Stimulated activated naive CD4-positive, alpha-beta T cell (primary cell): ENCODE measurements at places on chromosomes 11 and 22.
A peak's percentile ranks its signal among the peaks of the same experiment; 100 is the strongest.

- no peak for DNase-seq
Measured at GRCh38 chr11:110809417-110810199, 97.4 kb upstream of the ARHGAP20 start.

DNA sequence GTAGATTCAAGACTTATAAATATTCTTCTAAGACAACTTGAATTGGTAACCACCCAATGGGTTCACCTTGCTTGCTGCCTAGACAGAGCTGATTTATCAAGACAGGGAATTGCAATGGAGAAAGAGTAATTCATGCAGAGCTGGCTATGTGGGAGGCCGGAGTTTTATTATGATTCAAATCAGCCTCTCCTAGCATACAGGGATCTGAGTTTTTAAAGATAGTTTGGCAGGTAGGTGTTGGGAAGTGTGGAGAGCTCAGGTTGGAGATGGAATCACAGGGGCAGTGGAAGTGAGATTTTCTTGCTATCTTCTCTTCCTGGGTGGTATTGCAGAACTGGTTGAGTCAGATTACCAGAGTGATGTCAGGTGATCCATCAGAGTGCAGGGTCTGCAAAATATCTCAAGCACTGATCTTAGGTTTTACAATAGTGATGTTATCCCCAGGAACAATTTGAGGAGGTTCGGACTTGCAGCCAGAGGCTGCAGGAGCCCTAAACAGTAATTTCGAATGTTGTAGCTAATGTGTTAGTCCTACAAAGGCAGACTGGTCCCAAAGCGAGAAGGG is 1448.6 kb upstream of the RAG2 start:
- DNase-seq: no peak

DNA sequence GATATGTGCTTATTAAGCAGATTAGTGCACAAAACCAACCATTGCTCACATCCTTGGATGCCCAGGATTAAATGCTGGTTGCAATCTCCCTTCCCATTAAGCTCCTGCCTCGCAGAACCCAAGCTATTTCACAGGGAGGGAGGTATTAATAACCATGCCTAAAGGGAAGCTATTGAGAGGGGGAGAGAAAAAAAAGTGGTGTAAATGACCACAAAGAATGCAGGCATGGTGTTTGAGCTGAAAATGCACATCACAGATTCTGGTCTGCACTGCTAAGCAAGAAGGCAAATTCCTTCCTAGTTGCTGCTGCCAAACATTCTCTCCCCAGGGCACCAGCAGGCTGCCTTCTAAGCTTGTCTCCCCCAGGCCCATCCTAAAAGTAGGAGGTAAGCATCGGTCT is 92.0 kb upstream of the ISX start:
- no peak for DNase-seq

GRCh38 chr22:36065775-36066544 is 37.3 kb upstream of the RBFOX2 start:
- DNase-seq: peak; percentile 58

GRCh38 chr11:85495918-85496317 is 131.2 kb downstream of the DLG2 start:
- no peak for DNase-seq

DNA sequence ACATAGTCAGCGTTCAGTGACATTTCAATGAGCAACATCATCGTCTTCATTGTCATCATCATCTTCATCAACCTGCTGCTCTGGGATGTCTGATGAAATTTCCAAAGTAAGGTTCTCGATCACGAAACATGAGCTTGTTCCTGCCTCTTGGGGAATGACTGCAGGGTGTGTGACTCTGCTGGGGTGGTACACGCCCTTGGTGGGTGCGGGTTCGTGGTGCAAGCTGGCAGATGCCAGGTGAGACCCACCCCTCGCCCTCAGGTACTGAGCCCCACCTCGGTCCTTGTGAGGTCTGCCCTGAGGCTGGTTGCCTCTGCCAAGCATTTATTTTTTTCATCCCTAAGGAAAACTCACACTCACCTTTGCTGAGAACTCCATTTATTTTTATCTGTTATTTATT is 1389.2 kb downstream of the TBC1D22A start:
- no peak for DNase-seq

DNA sequence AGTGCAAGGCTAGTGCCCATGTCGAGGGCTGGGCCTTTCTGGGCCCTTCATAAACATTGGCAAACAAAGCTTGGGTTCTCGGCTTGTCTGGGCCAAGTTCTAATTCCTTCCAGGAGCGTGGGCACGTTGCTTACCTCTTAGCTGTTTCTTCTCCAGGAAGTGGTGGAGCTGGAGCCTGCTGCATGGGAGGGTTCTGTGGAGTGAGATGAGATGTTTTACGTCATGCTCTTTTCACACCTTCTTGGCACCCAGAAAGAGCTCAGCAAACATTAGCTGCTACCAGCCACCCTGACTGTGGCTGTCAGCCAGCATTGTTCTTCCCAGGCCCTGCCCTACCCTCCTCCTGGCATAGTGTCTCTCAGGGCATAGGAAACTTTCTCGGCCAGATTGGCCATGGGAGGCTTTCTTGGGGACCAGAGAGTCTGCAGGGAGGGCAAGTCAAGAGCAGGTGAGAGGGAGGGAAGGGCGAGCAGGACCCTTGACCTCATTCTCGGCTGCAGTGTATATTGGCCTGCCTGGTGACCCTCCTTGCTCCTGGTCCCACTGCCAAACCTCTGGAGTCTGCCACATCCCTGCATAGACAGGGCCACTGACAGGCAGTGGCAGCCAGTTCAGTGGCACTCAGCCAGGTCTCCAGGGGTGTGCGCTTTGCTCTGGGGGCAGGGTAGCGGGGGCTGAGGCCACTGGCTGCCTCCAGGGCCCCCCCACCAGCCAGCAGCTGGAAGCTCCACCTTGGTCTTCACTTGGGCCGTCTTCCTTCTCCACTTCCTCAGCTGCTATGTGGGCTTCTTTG is 98.8 kb downstream of the BCR start:
- no peak for DNase-seq

- no peak for DNase-seq
Measured at GRCh38 chr22:23899042-23899745, 5.0 kb downstream of the MIF start.

- peak; percentile 31 for DNase-seq
Measured at GRCh38 chr11:123057661-123058305, 4.2 kb downstream of the HSPA8 start.

- no peak for DNase-seq
Measured at GRCh38 chr11:134501406-134502152, 89.5 kb upstream of the B3GAT1 start.

DNA sequence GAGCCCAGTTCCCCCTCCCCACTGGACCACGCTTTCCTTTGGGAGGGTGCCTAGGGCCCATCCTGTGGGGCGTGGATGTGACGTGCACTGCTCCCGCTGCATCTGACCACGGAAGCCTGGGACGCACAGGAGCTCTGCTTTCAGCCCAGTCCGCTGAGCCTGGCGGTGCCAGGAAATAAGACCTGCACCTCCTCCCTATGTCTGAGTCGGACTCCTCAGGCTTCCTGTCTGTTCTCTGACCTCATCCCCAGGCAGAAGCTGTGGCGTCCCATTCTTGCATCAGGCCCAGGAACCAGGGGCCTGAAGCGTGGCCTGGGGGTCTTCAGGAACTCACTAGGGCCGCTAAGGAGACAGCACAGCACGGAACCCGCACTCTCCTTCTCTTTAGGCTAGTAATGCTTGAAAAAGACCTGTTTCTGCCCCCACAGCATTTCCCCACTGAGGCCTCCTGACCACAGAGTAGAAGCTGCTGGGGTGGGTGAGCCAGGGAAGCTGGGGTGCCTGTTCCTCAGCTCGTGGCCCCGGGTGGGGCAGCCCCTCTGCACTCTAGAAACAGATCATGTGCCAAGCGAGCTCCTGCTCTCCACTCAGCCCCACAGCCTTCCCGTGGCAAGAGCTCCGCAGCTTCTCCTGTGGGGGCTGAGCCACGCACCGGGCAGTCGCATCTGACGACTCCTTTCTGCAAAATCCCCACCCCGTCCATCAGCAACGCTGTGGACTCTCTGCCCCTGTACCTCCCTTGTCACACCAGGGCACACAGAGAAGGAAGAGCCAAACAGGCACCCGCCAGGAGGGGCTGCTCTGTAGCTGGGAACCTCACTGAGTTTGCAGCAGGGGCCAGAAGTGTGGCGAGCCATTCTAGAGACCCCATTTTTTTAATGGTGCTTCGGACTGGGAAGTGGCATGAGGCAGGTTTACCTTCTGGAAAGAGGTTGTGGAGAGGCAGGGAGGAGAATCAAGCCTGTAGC is 22.6 kb downstream of the MOV10L1 start:
- DNase-seq: no peak

DNA sequence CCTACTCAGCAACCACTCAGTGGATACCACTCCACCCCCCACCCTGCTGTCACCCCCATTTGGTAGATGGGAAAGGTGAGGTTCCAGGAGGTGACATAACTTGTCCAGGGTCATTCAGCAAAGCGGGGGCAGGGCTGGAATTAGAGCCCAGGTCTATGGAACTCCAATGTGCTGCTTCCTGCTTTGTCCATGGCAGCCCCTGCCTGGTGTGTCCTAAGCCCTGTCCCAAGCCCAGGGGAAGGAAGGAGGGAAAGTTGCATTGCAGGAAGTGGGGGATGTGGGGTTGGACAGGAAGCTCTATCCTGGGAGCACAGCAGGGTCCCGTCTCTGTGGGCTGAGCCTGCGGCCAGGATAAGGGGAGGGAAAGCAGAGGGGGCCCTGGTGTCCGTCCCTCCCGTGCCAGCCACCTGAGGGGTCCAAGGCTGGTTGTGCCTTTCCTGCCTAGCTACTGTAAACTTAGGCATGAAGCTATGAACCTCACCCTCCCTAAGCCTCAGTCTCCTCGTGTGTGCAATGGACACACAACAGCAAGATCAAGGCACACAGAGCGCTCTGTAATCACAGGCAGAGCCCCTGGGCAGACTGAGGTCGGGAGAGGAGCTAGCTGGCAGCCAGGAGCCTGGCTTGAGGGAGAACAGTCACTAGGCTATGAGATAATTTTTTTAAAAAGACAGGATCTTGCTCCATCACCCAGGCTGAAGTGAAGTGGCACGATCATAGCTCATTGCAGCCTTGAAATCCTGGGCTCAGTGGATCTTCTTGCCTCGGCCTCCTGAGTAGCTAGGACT is 12.9 kb downstream of the GAL3ST1 start:
- DNase-seq: no peak
